ENCODE measurements at places on chromosomes 3 and 15. TPM values are rescaled to one million over a fixed set of nuclear protein-coding genes. Genes with fewer than 3 reads are reported as not detected.
A peak's percentile ranks its signal among the peaks of the same experiment; 100 is the strongest.

CPLX3 gene
- total RNA-seq, result not detected

GP5 gene
- not detected for total RNA-seq

DNA sequence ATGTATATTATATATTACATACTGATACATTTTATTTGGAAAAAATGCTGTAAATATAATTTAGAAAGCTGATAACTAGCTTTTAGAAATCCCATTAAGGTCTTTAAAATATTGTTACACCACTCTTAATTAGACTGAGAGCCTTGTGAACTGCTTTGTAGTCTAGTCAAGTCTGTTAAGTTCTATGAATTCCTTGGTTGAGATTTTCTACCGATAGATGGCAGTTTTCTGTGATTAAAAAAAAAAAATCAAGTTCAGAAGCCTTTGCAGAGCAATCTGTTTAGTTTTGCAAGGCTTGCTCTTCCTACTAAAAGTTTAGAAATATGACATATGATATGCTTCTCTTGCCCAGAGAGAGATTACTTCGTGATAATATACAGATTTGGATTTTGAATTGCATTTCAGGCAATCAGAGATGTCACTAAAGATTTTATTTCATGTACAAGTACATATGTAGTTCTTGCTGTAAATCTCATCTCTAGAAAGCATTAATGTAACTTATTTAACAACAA is 60.4 kb upstream of the SLITRK3 start:
- no peaks in the 10 kb centered on the region for H3K36me3 ChIP-seq
- H3K27ac ChIP-seq, result no peak overlapping the region
- H3K4me1 ChIP-seq, result peaks cover 11% of the 10 kb centered on the region
- no peak overlapping the region for H3K4me3 ChIP-seq
- no peak for DNase-seq
- no peaks in the 10 kb centered on the region for H3K27me3 ChIP-seq

GOLGA6L7 gene
- not detected for total RNA-seq

DNA sequence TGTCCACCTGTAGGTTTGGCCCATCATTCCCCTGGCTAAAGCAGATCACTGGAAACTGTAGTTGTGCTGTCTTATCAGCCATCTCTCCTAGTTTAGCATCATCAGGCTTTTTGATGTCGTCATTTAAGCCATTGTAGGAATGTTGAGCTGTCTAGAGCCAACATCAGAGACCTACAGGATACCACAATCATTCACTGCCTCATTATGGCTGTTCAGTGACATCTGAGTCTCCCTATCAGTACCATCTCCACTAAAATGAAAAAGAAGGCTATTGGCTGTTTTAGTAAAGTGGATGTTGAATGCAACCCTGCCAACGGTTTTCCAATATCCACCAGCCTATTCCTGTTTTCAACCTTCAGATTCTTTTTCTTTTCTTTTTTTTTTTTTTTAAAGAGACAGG is 29.2 kb downstream of the RLBP1 start:
- H3K36me3 ChIP-seq, result peaks cover 76% of the 10 kb centered on the region
- peaks cover 9% of the 10 kb centered on the region for H3K4me1 ChIP-seq
- no peaks in the 10 kb centered on the region for H3K27me3 ChIP-seq
- H3K27ac ChIP-seq, result no peak overlapping the region
- DNase-seq, result no peak

C2CD4B gene
- 3.3 TPM for total RNA-seq

DNA sequence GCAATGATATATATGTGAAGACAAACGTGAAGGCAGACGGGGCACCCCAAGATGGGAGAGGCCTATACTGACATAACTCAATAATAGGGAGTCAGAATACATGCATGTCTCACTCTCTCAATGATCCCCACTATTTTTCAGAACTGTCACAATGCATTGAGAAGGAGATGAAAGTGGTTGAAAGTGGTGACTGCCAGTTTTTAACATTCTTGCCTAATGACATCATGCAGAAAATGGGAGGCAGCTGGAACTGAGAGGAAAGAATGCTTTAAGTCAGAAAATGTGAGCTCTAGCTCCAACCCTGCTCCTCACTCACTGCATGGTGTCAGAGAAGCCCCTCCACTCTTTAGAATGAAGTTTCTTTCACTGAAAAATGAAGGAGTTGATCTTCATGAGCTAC is 55.3 kb upstream of the P2RY1 start:
- no peaks in the 10 kb centered on the region for H3K36me3 ChIP-seq
- no peak overlapping the region for H3K27ac ChIP-seq
- H3K4me1 ChIP-seq, result no peaks in the 10 kb centered on the region
- H3K4me3 ChIP-seq, result no peak overlapping the region
- DNase-seq, result no peak
- no peaks in the 10 kb centered on the region for H3K27me3 ChIP-seq

AMIGO3 gene
- not detected for total RNA-seq

DNA sequence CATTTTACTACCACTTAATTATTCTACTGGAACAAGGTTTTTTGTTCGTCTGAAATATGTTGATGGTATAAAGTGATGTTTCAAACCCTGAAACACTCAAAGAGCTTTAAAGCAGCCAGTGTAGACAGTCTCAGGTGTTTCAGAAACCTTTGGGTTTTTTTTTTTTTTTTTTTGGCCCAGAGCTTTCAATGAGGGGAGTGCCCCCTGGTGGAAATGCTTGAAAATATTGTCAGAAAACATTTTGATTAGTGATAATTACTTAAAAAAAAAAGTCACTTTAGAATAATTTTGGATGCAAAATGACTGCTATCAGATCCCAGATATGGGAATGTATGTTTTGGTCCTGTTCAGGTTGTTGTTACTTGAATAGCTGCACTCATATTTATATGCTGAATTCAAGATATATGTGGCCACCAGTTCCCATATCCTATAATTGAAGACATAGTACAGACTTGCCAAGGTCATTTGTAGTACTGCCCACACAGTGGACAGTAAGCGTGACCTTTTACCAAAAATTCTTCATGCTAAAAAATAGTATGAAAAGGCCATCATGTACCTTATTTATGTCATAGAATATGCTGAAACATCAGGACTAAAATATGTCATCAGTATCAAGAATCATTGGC is 35.9 kb downstream of the SATB1 start:
- DNase-seq, result no peak
- no peak overlapping the region for H3K27ac ChIP-seq
- no peak overlapping the region for H3K4me3 ChIP-seq
- H3K27me3 ChIP-seq, result no peaks in the 10 kb centered on the region

DNA sequence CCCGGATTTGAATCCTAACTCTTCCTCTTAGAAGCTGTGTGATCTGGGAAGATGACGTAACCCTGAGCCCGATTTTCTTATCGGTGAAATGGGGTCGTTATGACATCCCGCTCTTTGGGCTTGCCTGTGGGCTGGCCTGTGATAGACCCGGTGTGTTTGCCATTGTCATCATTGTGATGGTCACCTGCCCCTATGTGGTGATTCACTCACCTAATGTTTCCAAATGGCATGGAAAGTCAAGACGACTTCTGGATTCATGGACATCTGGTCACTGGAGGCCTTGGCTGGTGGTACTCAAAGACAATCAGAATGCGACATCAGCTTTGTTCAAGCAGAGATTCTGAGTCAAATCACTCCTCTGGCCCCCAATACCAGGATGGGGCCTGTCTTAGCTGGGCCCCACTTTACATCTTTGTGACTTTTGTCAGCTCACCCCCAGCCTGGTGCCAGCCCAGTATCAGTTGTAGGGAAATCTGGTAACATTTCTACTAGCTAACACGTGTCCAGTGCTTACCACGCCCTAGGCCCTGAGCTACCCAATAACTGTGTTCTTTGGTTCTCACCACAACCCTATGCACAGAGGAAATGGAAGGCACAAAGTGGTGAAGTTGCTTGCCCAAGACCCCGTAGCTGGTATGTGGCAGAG is 2.8 kb downstream of the TMEM43 start:
- peak overlapping the region; percentile 96 for H3K27ac ChIP-seq
- H3K27me3 ChIP-seq, result no peaks in the 10 kb centered on the region
- no peak for DNase-seq
- H3K4me1 ChIP-seq, result peaks cover 54% of the 10 kb centered on the region
- H3K4me3 ChIP-seq, result no peak overlapping the region

GABRA5 gene
- total RNA-seq, result 58.6 TPM

GLCE gene
- 9.9 TPM for total RNA-seq

TTC23 gene
- 23.3 TPM for total RNA-seq

DNA sequence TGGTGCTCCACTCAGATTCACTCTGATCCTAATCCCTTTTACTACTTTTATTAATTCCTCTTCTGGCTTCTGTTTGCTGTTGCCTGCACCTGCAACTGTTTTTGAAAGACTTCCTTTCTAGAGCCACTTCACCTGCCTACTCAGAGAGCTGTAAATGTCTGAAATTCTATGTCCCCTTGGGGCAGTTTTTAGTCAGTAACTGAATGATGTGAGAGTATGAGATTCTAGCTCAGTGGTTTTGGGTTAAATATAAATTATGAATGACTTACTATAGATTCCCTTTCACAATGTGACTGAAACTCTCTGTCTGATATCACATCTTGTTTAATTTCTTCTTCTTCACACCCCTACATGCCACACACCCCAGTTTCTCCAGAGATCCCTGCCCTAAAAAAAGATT is 47.8 kb upstream of the LRRC3B start:
- no peak overlapping the region for H3K4me3 ChIP-seq
- DNase-seq, result no peak
- H3K4me1 ChIP-seq, result no peaks in the 10 kb centered on the region
- H3K27me3 ChIP-seq, result no peaks in the 10 kb centered on the region
- H3K36me3 ChIP-seq, result no peaks in the 10 kb centered on the region
- H3K27ac ChIP-seq, result no peak overlapping the region

ARHGAP31 gene
- total RNA-seq, result 14.5 TPM

DNA sequence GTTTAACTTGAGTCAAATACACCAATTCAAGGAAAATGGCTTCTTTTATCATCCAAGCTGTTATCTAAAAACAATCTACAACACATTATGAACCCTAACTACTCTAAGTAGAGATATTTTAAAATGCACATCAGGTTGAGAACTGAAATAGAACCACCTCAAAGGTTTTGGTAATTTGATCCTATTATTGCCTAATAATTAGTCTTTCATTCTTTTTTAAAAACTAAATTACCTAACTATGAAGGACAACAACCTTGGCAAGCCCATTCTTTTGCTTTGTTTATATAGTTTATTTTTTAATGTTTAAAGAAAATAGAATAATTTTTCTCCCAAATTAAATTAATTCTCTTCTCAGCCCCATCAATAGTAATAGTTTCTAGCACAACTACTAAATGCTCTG is 61.1 kb upstream of the PPIB start:
- H3K27me3 ChIP-seq, result no peaks in the 10 kb centered on the region
- H3K27ac ChIP-seq, result no peak overlapping the region
- H3K36me3 ChIP-seq, result no peaks in the 10 kb centered on the region
- no peak overlapping the region for H3K4me3 ChIP-seq

DCBLD2 gene
- total RNA-seq, result 48.4 TPM

- no peak overlapping the region for H3K27ac ChIP-seq
- H3K27me3 ChIP-seq, result no peaks in the 10 kb centered on the region
- H3K36me3 ChIP-seq, result no peaks in the 10 kb centered on the region
These were observed 16.3 kb downstream of the C3orf20 start for GRCh38 chr3:14691239-14691638.

DGKG gene
- total RNA-seq, result 169 TPM

DNA sequence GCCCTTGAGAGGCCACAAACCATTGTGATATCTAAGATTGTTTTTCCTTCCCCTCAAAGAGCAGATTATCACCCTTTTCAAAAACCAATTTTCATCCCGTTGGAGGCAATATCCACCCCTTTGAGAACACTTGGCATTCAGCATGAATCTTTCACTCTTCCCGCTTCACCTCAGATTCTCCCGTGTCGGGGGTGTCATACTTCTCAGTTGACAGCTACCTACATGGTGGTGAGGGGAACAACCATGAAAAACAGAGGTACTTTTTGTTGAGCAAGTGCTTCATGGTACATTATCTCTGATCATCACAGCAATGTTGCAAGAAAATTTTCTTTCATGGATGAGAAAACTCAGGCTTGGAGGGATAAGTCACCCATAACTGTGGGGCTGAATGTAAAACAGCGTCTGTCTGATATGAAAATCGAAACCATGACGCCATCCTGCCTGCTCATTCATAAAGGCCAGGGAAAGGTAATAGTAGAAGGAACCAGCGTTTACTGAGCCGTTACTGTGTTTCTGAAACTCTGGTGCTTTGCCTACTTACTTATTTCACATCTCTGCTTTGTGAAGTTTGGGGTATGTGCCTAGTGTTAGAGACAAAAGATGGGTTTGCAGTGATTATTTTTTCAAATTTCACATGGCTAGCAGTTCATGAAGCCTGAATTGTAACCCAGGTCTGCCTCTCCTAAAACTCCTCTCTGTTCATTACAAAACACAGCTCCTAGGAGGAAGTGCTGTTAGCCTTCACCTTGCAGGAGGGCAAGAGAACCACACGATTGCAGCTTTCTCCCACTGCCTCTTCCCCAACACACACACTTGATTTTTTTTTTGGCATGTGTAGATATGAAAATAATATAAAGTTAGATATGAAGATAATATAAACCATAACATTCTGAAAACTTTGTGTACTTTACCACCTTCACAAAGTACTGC is 35.4 kb downstream of the SV2B start:
- no peak overlapping the region for H3K4me3 ChIP-seq
- no peak for DNase-seq
- H3K4me1 ChIP-seq, result no peaks in the 10 kb centered on the region
- no peaks in the 10 kb centered on the region for H3K27me3 ChIP-seq
- H3K27ac ChIP-seq, result no peak overlapping the region
- no peaks in the 10 kb centered on the region for H3K36me3 ChIP-seq

GRCh38 chr15:50726315-50726714 is 39.2 kb downstream of the SPPL2A start:
- DNase-seq, result no peak
- no peak overlapping the region for H3K4me3 ChIP-seq
- H3K27me3 ChIP-seq, result no peaks in the 10 kb centered on the region
- H3K27ac ChIP-seq, result no peak overlapping the region

SCAANT1 gene
- not detected for total RNA-seq

CAMK2N2 gene
- not detected for total RNA-seq

CMTM8 gene
- total RNA-seq, result 4.2 TPM

DNA sequence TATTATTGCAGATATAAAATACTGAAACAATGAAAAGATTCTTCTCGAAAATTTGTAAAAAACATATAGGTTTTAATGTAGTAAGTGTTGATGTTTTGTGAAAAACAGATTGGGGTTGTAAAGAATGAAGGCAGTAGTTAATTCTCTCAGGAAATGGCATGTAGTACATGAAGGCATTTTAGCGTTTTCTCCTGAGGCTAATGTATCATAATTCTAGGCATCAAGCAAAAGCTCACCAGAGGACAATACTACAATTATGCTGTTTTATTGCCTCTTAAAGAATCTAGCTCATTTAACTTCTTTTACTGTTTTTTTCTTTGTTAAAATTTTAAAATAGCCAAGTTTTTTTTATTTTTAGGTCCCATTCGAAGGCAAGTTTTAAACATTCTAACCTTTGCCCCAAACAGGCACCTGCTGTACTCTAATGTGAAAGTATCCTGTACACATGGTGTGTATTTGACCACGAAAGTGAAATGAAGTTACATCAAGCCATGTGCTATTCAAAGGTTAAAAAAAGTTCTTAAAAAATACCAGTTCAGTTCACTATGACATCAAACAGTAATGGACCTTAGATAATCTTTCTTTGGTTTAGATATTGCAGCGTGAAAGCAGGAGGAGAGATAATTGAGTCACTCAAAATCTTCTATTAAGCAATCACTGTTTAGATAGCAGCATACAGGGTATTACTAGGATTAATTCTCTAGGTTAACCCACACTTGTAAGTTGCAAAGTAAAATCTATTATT is 163.6 kb downstream of the ECT2 start:
- no peaks in the 10 kb centered on the region for H3K4me1 ChIP-seq
- H3K36me3 ChIP-seq, result no peaks in the 10 kb centered on the region
- no peak overlapping the region for H3K4me3 ChIP-seq
- DNase-seq, result no peak
- no peaks in the 10 kb centered on the region for H3K27me3 ChIP-seq
- no peak overlapping the region for H3K27ac ChIP-seq

GRCh38 chr3:10594915-10595314 is 89.5 kb upstream of the ATP2B2 start:
- no peaks in the 10 kb centered on the region for H3K4me1 ChIP-seq
- DNase-seq, result no peak
- no peaks in the 10 kb centered on the region for H3K36me3 ChIP-seq
- H3K4me3 ChIP-seq, result no peak overlapping the region
